ENCODE measurements at places on chromosomes 4 and X. TPM values are rescaled to one million over a fixed set of nuclear protein-coding genes. Genes with fewer than 3 reads are reported as not detected.

CTSO gene
- total RNA-seq, result 4.9 TPM

- no peak overlapping the region for H3K27ac ChIP-seq
- no peaks in the 10 kb centered on the region for H3K4me1 ChIP-seq
- H3K36me3 ChIP-seq, result peaks cover 84% of the 10 kb centered on the region
- H3K4me3 ChIP-seq, result no peak overlapping the region
- H3K27me3 ChIP-seq, result no peaks in the 10 kb centered on the region
Measured at GRCh38 chr4:3193531-3194203, 55.3 kb upstream of the MSANTD1 start.

CASP6 gene
- 27.1 TPM for total RNA-seq

GRCh38 chr4:101791182-101791558 lies 640 bp downstream of the BANK1 start:
- no peaks in the 10 kb centered on the region for H3K4me1 ChIP-seq
- H3K36me3 ChIP-seq, result no peaks in the 10 kb centered on the region
- H3K27ac ChIP-seq, result no peak overlapping the region
- DNase-seq, result no peak
- no peak overlapping the region for H3K4me3 ChIP-seq

DNA sequence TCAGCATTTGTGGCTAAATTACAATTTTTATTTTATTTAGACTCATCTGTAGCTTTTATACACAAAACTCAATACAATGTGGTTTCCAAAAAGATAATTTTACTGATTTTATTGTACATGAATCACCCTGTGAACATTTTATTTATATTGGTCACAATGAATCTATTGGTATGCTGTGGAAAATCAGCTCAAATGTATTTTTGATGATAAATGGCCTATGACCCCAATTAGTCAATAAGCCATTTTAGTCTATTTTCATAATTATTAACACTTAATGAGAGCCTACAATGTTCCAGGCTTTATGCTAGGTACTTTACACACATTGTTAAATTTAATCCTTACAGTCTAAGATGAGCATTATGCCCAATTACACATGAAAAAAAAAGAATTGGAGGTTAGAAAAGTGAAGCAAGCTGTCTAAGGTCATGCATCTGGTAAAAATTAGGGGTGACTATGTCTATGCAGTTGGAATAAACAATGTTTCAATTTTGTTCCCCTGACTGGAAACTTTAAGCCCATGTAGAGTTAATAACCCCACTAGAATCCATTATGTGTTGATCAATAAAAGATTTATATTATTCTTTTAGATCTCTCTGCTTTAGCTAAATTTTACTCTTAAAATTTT lies 344.7 kb downstream of the PABPC4L start:
- H3K36me3 ChIP-seq, result no peaks in the 10 kb centered on the region
- DNase-seq, result no peak
- no peak overlapping the region for H3K4me3 ChIP-seq

STK32B gene
- total RNA-seq, result 1.6 TPM

- no peaks in the 10 kb centered on the region for H3K36me3 ChIP-seq
- H3K27ac ChIP-seq, result no peak overlapping the region
- no peak for DNase-seq
- no peaks in the 10 kb centered on the region for H3K4me1 ChIP-seq
- H3K4me3 ChIP-seq, result no peak overlapping the region
Measured at GRCh38 chr4:146040623-146041022, 102.0 kb upstream of the ZNF827 start.

DNA sequence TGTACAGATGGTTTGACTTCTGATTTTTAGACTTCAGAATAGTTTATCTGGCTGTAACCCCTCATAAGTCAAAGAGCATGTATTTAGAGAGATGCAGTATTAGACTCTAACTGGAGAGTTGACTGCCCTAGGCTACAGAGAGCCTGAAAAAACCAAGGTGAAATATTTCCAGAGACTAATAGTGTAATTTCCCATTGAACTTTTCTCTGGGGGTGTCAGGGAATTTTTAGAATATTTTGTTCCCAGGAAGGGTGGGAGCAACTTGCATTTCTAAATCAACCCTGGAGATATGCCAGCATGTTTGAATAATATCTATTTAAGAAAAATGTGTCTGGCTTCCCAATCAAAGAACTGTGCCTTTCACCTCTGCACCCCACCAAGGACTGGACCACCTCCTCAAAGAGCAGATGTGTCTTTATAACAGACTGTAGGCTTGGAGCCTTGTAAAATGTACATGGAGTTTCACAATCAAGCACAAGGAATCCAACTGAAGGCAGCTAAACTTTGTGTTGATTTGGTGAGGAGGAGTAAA lies 2.0 kb downstream of the ANXA3 start:
- H3K4me1 ChIP-seq, result peaks cover 4% of the 10 kb centered on the region
- no peaks in the 10 kb centered on the region for H3K27me3 ChIP-seq
- peaks cover 54% of the 10 kb centered on the region for H3K36me3 ChIP-seq
- no peak overlapping the region for H3K27ac ChIP-seq

GRCh38 chr4:175380841-175381240 lies 431.2 kb downstream of the GPM6A start:
- DNase-seq, result no peak
- H3K36me3 ChIP-seq, result no peaks in the 10 kb centered on the region
- H3K27ac ChIP-seq, result no peak overlapping the region
- H3K27me3 ChIP-seq, result no peaks in the 10 kb centered on the region
- H3K4me1 ChIP-seq, result peaks cover 7% of the 10 kb centered on the region

Data from endodermal cell (in vitro differentiated cells).